RPMI7951 (cell line): ENCODE measurements at places on chromosomes 6 and 20. TPM values are rescaled to one million over a fixed set of nuclear protein-coding genes. Genes with fewer than 3 reads are reported as not detected.

DNA sequence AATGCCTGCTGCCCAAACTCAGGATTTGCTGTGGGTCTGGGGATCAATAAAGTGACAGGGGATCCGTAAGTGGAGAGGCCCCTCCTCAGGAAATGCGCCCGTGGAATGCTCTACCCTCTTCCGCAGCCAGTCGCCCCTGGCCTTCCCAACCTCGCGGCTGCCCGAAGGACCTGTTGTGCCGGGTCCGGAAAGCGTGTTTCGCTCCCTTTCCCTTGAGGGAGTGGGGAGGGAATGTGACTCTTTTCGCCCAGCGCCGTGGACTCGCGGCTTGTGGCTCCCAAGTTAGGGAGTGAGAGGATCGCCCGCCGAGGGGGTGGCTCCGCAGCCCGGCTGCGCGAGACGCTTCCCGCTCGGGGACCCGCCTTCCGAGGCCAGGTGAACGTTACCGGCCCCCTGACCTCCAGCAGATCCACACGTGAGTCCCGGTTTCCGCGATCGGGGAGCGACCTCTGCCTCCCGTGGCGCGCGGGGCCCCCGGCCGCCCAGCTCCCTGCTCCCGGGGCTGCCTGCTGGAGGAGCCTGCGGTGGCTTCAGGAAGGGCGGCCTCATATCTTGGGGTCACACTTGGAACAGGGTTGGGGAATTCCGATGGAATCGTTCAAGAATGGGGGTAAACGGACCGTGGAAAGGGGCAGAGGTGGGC, 666 bp downstream of the TPD52L1 start:
- peak; percentile 35 for DNase-seq

DNA sequence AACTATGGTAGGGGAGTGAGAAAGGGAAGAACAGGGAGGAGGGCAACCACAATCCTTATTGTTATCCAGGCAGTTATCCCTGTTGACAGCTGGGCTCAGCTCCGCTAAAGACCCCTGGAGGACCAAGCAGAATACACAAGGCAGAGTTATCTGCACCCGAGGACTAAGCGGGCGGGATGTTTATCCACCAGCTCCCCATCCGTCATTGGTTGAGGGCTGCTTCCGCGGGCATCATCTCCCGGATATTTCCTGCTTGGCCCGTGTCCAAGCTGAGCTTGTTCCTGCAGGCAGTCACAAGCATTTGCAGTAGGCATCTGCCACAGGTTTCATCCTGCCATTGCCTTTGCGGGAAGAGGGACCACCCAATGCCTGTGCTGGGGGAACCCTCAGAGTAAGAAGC, 102.1 kb downstream of the DLGAP4 start:
- no peak for DNase-seq

The LAMA5 gene
- 36.6 and 44.8 TPM in 2 replicates for total RNA-seq

GRCh38 chr6:1618311-1619097, 8.8 kb downstream of the FOXC1 start:
- DNase-seq = no peak

- DNase-seq = no peak
Measured at GRCh38 chr6:80217794-80218193, 111.3 kb downstream of the BCKDHB start.

The HLA-DQA2 gene
- not detected in 2 replicates for total RNA-seq
